ENCODE measurements at places on chromosomes 1 and 21.
A peak's percentile ranks its signal among the peaks of the same experiment; 100 is the strongest.

- DNase-seq = no peak
Observed at GRCh38 chr1:68495968-68496679, 758 bp downstream of the DEPDC1 start.

GRCh38 chr21:38159355-38159754, 97.4 kb upstream of the KCNJ15 start:
- DNase-seq = peak; percentile 16

- no peak for DNase-seq
Observed at GRCh38 chr21:27346041-27346448, 379.2 kb upstream of the ADAMTS5 start.

GRCh38 chr1:66758241-66758755, 6.0 kb downstream of the DYNLT5 start:
- no peak for DNase-seq

DNA sequence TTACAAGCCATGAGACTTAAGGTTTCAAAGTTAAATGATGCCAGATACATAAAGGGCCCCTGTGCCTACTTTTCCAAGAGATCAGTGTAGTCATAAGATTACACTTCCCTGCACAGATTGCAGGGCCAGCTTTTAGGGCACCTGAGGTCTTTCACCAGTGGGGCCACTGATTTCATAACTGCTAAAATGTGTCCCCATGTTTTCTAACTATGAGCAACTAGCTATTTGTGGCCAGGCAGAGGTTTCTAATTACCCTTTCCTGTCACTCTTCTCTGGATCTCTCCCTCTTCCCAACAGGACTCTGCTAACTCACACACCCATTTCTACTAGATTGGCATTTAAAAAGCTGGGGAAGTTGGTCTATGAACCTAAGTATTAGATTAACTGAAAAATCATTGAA, 207.1 kb upstream of the SGIP1 start:
- DNase-seq = no peak

DNA sequence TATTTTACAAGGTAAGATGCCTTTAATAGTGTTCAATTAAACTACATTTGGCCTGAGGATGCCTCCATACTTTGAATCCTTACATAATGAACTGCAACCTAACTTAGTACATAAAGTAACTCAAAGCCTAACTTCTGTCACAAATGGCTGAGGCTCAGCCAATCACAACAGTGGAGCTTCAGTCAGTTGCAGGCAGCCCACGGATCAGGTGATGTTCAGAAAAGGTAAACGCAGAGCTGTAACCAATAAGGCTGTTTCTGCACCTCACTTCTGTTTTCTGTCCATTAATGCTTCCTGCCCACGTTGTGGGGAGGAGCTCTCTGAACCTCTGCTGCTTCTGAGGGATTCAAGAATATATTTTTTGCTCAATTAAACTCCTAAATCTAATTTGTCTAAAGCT, 94.8 kb upstream of the KIAA0040 start:
- no peak for DNase-seq

GRCh38 chr1:115123116-115123515, 33.8 kb upstream of the TSPAN2 start:
- no peak for DNase-seq

Measured in substantia nigra (tissue), 51 donors.